ENCODE measurements at places on chromosomes 1 and 21. TPM values are rescaled to one million over a fixed set of nuclear protein-coding genes. Genes with fewer than 3 reads are reported as not detected.

DNA sequence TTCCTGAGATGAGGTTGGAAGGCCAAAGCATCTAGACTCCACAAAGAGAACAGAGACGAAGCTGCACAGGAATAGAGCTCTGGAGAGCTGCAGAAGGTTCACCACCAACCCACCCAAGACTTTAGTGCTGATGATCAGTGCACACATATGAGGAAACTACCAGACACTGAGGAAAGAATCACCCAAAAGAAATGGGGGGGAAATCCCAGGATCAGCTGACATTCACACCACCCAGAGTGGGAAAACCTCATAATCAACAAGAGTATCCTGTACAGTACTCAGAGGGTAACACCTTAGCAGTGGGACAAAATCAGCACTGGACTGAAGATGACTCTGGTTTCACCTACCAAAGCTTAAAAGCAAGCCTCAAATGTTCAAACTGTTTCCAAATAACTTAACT lies 36.4 kb downstream of the DENND1B start:
- DNase-seq = no peak

The TEKT2 gene
- 2.8 TPM for total RNA-seq

DNA sequence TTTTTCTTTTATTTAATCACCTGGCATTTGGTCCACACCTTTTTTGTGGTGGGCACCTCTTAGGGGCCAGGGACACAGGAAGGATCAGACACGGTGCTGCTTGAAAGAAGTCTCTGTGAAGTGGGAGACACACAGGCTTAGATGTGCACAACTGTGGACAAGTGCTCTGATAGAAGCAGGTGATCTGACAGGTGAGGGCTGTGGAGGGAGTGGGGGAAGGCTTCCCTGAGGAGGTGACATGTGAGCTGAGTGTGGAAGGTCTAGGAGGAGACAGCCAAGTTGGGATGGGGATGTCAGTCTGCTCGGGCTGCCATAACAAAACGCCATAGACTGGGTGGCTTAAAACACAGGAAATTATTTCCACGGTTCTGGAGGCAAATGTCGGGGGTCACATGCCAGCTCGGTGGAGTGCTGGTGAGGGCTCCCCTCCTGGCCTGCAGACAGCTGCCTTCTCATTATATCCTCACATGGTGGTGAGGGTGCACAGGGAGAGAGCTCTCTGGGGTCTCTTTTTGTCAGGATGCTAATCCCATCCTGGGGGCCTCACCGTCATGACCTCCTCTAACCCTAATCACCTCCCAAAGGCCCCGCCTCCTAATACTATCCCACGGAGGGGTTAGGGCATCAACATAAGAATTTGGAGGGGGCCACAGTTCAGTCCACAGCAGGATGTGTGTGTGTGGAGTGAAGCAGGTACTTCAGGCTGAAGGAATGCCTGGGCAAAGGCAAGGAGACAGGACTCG lies 5.2 kb upstream of the KIAA1614 start:
- no peak for DNase-seq

DNA sequence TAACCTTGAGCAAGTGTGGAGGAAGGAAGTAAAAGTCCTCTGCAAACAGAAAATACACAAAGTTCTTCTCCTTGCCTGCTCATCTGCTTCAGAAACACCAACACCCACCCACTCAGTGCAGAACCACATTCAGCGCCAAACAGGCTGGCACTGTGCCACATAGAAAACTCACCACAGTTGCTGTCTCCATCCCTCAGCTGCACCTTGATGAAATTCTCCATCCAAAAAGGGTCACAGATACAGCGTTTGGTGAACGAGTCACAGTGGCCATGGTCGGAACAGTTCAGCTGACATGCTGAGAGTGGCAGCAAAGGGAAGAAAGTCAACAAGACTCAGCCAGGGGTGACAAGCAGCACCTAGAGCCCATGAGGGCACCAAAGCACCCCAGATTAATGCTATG lies 114.5 kb downstream of the KIAA0319L start:
- no peak for DNase-seq

The SF3B4 gene
- total RNA-seq = 124 TPM

The CDC7 gene
- total RNA-seq = 34.0 TPM

The CLEC20A gene
- not detected for total RNA-seq
